Right forelimb (tissue), 1 donor: ENCODE measurements at places on chromosomes 3 and 15.

DNA sequence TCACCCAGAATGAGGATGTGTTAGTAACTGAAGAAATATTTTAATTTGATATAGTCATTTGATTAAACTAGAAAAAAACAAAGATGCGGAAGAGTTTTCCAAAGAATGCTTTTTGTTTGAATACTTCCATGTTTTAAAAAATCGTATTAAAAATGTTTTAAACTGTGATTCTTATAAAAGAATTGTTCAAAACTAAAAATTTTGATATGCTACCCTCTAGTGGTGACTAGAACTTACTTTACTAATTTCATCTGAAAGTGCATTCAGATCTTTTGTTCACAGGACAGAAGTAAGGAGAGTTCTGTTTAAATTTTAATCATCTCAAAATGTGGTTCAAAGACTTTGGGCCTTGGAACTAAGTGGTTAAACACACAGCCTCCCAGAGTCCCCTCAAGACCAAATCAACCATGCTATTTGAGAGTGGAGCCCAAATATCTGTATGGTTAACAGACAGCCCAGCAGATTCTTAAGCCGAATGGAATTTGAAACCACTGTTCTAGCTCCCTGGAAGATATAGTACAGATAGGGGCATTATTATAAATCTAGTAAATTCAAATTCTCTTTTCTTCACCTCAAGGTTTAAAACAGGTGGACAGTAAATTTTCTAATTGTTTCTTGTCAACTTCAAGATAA lies 45.2 kb upstream of the SYNPR start:
- no peak for DNase-seq

- no peak for DNase-seq
These were observed 13.0 kb downstream of the CACNA2D2 start for GRCh38 chr3:50490424-50490823.

GRCh38 chr3:160987982-160988964 lies 116.9 kb downstream of the B3GALNT1 start:
- no peak for DNase-seq

DNA sequence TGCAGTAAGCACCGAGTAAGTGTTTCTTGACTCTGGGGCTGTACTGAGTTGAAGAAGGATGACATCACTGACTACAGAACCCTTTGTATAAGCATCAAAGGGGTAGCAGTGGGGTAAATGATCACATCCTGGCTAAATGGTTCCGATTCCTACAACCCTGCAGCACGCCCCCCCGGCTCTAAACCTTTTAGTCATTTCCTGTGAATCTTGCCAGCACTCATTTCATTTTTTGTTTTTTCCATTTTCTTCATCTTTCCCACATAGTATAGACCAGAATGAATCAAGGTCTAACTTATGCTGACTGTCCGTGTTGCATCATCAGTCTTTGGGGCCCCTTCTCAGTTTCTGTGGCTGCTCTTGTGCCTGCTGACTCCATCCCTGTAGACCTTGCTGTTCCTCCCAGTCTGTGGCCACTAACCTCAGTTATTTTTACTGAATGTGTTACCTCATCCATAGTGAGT lies 383.1 kb upstream of the TPRG1 start:
- no peak for DNase-seq

- no peak for DNase-seq
These were observed 77.4 kb downstream of the NEDD4 start for GRCh38 chr15:55915876-55916567.

GRCh38 chr3:192514081-192514753 lies 213.1 kb downstream of the FGF12 start:
- DNase-seq = peak; percentile 43

GRCh38 chr3:168034152-168034928 lies 61.4 kb downstream of the GOLIM4 start:
- DNase-seq = no peak

- DNase-seq = no peak
These were observed 18.8 kb downstream of the STAG1 start for GRCh38 chr3:136733317-136733833.

DNA sequence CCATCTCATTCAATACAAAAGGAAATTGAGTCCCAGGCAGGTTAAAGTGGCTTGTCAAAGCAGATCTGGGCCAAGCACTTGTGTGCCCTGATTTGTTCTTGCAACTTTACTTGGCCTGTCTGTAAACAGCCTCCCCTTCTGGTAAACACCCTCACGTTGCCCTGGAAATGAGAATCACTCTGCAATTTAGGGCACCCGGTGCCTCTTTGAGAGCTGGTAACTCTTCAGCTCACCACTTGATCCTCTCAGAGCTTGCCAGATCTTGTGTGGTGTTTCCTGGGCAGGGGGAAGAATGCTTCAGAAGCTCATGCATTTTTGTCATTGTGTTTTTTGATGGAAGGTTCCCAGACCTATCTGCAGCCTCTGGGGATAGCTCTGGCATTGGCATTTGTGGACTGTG lies 11.3 kb downstream of the MED12L start:
- no peak for DNase-seq
